ENCODE measurements at places on chromosomes 2 and 18.

DNA sequence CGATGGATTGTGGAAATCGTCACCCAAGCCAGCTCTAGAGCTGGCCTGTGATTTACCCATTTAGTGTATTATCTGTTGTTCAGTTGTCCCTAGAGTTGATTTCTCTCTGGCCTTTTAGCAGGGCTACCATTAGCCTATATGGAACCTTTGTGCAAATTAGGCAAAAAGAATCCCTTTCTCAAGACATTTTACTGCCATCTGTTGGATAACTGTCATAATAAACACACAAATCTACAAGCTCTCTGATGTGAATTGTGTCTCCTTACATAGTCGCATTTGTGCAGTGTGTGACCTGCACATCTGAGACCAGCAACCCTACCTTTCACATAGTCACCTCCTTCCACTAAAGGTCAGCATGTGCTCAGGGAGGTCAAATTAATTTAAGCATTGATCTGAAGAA is 34.0 kb downstream of the LOXHD1 start:
- DNase-seq = no peak

GRCh38 chr2:173401716-173402326 is 47.1 kb downstream of the CDCA7 start:
- DNase-seq = no peak

DNA sequence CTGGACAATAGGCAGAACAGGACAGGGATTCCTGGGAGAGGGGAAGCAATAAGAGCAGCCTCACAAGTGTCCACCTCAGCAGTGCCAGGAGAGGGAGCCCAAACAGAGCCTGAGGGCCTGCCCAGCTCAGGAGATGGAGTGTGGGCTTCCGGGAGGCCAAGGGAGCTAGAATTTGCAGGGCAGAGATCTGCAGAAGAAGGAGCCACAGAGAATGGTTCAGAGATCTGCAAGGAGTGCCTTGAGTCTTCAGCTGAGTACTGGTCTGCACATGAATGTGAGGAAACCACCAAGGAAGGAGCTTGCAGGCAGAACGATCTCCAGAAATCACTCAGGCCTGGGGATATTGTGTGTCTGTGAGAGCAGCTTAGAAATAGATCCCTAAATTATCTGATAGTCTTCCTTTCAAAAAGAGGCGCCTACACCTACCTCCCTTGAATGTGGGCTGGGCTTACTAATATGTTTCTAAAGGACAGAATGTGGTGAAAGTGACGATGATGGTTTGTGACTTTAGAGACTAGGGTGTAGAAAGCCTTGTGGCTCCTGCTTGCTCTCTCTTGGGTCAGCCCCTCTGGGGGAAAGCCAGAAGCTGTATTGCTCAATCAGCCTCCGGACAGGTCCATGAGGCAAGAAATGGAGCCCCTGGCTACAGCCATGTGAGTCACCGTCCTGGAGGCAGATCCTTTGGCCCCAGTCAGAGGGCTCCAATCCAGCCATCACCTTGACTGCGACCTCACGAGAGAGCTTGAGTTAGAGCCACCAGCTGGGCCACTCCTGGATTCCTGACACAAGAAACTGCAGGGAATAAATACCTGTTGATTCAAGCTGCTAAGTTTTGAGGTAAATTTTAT is 7.6 kb upstream of the LPIN1 start:
- peak; percentile 39 for DNase-seq

GRCh38 chr2:84855731-84856130 is 25.2 kb downstream of the TRABD2A start:
- DNase-seq = peak; percentile 24
